ENCODE measurements at places on chromosomes 16 and 17.

GRCh38 chr16:57621521-57622271, 6.7 kb upstream of the ADGRG1 start:
- no peak for DNase-seq

GRCh38 chr16:89297156-89297874, 79.8 kb downstream of the ZNF778 start:
- no peak for DNase-seq

- peak; percentile 7 for DNase-seq
Measured at GRCh38 chr16:4936991-4937781, at the start of gene PPL. Gene PPL, minus strand, starts transcription at chr16:4937148. Its CDS starts 103 bp downstream, at chr16:4937045.

GRCh38 chr17:3879186-3879585, 13.7 kb downstream of the CAMKK1 start:
- no peak for DNase-seq

GRCh38 chr16:89561142-89561883, 831 bp downstream of the RPL13 start:
- no peak for DNase-seq

- DNase-seq, result no peak
Measured at GRCh38 chr17:28975646-28976045, 24.3 kb upstream of the PHF12 start.

DNA sequence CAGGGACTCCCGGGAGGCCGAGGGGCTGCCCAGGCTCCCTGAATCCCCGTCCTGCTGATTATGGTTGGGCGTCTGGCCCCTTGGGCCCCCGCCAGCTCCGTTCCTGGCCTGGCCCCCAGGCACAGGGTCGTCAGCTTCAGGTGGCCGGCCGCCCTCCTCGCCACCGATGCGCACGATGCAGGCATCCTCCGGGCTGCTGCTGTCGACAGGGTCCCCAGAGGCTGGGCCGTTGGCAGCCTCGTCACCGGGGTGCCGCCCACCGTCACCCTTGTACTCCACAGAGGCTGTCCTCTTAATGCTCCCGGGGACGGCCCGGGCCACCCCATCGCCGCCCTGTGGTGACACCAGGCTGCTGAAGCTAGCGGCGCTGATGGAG, 60.4 kb downstream of the PRMT7 start:
- no peak for DNase-seq

DNA sequence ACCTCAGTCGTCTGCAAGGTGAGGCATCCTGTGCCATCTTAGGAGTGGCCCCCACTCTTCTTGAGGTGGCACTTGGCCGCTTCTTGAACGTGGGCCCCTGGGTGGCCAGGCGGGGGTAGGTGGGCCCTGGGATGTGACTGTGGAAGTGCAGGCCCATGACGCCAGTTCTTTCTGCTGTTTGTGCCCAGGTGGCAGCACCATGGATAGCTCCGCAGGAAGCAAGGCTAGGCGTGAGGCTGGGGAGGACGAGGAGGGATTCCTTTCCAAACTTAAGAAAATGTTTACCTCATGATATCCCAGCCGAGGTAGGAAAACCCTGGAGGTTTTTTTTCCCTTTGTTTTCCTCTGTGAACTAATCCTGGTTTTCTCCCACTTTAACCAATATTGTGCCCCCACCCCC, 19.8 kb downstream of the NMRAL1 start:
- DNase-seq, result no peak

DNA sequence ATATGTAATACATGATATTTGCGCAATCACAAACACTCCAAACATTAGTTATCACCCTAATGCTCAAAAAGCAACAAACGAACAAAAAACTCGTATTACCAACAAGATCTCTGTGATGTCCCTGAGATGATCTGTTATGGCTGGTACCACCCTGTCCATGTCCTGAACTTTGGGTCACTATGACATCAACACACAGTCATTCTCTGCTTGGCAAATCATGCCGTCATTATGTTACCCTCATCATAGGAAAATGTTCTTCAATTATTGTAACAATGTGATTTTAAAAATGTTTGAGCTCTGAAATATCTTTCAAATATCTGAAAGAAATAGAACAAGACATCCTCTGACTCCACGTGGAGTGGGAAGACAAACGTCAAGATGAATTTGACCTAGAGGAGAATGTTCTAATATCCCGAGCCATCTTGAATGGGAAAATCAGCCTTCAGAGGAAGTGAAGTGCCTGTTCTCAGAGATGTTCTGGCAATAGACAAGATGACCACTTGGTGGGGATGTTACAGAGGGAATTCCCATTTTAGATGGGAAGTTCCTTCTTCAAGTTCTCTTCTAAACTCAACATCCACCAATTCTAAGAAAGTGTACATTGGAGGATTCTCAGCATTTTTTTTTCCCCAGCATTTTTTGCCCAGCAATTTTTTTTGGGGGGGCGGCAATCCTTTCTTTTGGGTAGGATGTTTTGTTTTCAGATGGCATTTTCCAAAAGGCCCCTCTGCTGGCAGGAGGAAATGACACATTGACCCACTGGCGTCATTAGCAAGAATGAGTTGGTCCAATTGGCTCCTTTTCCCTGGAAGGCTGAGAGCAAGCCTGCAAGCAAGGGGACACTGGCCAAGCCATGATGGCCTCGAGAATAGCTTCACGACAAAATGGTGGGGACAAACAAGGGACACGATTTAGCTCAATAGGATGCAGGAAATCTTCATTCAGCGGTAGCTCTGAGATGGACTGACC, 3.7 kb upstream of the HSD17B2 start:
- DNase-seq, result no peak

DNA sequence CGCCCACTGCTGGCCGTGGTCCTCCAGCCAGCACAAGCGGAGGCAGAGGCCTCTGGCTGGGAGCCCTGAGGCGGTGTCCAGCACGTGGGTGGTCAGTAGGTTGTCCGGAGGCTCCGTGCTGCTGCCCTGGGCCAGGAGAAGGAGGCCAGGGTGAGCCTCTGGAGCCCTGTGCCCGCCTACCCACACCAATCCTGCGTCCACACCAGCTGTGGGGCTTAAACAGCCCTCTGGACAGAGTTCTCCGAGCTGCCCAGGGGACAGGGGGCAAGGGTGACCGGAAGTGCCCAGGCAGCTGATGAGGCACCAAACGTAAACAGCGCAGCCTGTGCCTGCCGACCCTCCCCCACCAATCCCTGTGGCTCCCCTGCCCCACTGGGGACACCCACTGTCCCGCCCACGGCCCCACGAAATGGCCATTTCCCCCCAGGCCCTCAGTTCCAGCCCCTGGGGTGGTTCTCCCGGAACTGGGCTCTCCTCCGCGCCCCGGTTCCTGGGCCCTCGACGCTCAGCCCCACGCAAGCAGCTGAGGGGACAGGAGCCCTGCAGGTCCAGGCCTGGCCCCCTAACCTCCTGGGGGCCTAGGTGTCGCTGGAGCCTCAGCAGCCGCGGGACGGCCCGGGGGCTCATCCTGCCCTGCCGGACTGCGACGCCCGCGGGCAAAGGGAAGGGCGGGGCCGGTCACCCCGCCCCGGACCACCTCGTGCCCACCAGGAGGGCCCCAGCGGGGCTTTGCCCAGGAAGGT, 27.9 kb upstream of the DBNDD1 start:
- no peak for DNase-seq

DNA sequence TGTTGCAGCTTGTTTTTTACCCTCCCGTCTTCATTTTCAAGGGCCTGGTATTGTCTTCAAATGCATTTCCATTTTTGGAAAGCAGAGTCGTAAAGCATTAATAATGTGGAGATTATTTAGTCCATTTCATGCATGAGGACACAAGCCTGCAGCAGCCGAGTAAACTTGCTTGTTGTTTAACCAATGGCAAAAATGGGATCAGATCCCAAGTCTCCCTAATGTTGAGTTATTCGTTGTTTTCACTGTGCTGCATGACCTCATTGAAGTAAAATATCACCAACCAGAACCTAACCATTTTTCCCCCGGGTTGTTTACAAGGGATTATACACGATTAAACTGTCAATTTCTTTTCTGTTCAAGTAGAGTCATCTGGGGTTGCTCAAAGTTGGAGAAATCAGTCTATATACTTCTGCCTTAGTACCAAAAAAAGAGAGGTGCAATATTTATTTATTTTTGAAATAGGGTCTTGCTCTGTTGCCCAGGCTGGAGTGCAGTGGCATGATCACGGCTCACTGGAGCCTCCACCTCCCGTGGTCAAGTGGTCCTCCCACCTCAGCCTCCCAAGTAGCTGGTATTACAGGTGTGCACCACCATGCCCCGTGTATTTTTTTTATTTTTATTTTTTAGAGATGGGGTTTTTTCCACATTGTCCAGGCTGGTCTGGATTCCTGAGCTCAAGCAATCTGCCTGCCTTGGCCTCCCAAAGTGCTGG, 12.4 kb downstream of the AMZ2 start:
- no peak for DNase-seq

DNA sequence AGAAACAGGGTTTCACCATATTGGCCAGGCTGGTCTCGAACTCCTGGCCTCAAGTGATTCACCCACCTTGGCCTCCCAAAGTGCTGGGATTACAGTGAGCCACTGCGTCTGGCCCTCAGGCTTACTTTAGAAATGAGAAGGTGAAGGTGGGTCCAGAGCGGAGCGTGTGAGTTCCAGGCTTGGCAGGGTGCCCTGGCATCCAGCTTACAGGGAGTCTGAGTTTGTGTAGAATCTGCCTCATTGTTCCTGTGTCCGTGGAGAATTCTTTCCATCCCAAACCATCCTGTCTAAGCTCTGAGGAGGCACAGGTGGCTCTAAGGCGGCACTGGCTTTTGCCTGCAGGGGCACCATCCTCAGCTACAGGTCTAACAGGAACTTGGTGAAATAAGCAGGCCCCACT, 50.6 kb downstream of the RAB11FIP3 start:
- no peak for DNase-seq

GRCh38 chr16:89711601-89712273, 9.0 kb downstream of the VPS9D1 start:
- DNase-seq, result peak; percentile 57

DNA sequence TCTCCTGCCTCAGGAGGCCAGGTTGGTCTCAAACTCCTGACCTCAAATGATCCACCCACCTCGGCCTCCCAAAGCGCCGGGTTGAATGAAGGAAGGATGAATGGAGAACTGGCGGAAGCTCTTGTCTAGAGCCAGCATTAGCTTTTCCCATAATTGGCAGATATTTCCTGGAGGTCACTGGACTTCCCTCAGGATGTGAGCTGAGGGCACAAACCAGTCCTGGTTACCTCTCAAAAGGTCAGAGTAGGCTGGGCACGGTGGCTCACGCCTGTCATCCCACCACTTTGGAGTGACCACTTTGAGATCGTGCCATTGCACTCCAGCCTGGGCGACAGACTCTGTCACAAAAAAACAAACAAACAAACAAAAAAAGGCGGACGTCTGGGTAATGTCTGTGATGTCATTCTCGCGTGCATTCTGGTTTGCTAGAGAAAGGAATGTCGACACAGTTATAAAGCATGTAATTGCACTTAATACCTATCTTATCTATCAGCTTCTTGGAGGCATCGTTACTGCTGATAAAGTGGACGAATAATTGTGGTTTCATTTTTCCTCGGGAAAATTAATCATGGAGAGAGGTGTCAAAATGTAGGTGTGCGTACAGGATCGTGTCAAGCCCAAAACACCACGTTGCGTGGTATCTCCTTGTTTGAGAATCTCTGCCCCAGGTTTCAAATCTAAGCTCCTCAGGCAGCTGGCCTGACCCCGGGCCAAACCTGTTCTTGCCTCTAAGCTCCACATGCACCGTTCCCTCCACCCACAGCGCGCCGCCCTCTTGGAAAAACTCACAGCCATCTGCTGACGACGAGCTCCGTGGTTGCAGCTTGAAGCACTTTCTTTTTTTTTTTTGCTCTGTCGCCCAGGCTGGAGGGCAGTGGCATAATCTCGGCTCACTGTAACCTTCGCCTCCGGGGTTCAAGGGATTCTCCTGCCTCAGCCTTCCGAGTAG, 6.4 kb upstream of the CRK start:
- DNase-seq, result no peak
